ENCODE measurements at places on chromosomes 3 and 15.

- DNase-seq: no peak
These were observed 47.0 kb downstream of the BOC start for GRCh38 chr3:113258361-113258760.

- no peak for DNase-seq
These were observed 138.6 kb downstream of the SRGAP3 start for GRCh38 chr3:9110802-9111201.

DNA sequence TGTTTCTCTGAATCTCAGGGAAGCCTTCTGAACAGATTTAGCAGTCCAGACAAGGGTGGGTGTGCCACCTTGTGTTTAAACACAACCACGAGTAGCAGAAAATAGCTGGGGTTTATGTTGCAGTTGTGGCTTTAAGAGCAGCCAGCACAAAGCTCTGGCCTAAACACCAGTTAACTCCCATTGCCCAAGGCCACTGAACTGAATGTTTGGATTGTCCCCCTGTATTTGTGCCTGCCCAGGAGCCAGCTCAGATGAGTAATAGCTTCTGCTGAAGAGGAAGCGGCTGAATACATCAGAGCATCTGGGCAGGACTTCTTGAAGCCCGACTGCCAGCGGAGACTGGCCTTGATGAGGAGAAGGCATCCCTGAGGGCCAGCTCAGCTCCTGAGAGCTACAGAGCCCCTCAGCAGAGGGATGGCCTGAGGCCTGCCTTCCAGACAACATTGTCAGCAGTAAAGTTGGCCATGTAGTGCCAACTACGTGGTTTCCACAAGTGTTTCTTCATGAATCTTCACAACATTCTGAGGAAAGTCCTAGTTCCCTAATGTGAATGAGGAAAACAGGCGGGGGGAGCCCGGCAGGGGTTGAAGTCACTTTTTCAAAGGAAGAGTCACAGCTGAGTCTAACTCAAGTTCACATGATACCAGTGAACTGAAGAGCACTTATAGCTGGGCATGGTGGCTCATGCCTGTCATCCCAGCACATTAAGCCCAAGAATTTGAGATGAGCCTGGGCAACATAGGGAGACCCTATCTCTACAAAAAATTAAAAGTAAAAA is 65.8 kb upstream of the ZBTB38 start:
- no peak for DNase-seq

DNA sequence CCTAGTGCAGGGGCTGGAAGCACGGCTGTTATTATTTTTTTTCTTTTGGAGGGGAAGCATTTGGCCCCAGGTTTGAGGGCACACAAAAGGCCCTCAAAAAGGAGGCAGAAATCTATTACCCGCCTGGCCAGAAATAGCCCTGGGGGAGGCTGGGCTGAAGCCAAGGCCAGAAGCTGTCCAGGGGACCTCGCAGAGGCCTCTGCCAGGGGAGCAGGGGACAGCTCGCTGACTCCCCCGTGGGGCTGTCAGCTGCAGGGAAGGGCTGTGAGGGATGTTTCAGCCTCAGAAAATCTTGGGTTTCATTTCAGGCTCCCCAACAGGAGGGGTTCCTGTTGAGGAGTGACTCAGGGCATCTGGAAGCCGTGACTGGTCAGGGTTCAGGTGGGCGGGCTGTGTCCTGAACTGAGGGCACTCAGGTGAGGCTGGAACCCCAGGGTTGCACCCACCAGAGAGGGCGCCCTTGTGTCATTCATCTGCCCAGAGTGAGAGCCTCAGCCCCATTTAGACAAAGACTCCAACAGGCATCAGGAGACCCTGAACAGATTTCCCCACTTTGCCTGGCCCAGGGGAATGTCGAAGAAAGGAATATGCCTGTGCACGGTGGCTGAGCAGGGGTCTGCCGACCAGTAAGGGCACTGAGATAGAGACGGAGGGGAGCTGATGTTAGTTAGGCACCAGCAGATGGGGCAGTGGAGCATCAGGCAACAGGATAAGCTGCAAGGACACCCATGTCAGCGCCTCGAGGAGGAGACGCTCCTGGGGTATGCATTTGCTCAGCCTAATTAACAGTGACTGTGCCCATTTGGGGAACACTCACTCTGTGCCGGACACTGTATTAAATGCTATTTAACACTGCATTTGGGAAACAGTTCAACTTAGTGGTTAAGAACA is 43.5 kb upstream of the SLC6A11 start:
- no peak for DNase-seq

All from renal pelvis (tissue), 12 donors.